ENCODE measurements at places on chromosomes 5 and 9.
A peak's percentile ranks its signal among the peaks of the same experiment; 100 is the strongest.

DNA sequence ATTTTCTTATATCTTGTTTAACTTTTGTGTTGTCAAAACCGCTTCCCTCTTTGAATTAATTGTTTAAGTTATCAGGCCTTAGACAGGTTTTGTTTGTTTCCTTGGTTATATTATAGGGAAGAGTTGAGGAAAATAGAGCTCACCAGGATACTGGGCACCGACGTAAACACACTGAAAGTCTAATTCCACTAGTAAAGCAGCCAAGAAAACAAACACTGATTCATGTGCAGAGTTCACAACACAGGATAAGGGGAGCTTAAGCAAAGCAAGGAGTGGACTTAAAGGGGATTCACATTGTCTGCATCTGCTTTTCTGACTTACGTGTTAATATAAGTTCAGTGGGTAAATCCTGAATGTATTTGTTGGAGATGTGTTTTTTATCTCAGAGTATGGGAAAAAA is 139.0 kb upstream of the CDH6 start:
- no peak for DNase-seq

DNA sequence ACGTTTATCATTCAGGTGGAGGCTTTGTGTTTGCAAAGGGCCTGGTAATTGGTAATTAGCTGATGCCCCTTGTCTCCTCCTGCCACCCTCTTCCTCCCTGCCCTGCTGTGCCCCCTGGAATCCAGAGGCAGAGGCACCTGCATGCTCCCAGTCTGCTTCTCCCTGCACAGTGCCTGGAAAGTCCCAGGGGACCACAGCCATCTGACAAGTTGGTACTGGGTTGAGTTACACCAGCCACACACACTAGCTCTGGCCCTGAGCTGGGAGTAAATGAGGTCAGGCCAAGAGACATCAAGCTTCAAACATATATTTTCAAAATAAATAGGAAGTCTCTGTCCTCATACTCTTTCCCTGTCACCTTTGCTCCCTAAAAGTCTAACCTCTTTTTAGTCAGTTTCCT is 56.3 kb downstream of the INSYN2B start:
- peak; percentile 27 for DNase-seq

- DNase-seq: no peak
These were observed 22.3 kb upstream of the RNF130 start for GRCh38 chr5:180093651-180094382.

DNA sequence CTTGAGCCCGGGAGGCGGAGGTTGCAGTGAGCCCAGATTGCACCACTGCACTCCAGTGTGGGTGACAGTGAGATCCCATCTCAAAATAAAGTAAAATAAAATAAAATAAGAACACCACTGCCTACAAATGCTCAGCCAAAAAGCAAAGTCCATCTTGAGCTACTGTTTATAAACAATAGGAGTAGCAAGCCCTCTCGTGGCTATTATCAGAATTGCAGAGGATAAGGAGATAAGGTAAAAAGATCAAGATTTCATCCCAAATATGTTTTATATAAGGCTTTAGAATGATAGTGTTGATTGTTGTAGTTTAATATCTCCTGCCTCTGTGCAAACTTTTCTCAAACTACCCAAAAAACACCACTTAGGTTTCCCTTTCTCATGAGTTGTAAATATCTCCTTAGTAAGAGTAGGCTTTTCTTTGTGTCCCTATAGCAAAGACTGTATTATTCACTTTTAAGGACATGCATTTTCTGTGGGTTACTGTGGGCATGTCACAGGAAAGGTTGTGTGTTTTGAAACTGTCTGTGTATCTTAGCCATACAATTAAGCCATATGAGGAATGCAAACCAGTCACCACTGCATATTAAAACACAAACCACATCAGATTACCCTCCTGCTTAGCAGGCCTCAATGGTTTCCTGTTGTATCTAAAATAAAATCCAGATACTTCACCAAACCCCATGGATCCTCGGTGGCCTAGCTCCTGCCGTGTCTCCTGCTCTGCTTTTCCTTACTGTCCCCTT is 31.8 kb upstream of the CKS2 start:
- DNase-seq: no peak

DNA sequence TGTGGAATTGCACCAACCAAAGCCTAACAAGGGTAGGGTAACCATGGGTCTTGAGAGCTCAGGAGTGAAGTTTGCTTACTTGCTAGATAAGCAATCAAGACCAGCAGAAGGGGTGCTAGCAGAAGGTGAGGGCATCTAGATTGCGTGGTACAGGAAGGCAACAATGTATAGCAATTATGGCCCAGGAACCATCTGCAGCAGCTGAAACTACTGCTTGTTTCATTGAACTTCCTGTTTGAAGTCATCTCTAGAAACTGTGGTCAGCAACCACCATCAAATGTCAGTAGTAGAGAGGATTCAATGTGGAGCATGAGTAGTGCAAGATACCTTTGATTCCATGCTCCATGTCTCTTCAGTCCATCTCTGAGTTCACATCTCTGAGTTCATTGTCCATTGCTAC is 462.1 kb upstream of the GRAMD2B start:
- peak; percentile 20 for DNase-seq

GRCh38 chr5:2752821-2753439 is 1.5 kb upstream of the IRX2 start:
- DNase-seq: no peak

DNA sequence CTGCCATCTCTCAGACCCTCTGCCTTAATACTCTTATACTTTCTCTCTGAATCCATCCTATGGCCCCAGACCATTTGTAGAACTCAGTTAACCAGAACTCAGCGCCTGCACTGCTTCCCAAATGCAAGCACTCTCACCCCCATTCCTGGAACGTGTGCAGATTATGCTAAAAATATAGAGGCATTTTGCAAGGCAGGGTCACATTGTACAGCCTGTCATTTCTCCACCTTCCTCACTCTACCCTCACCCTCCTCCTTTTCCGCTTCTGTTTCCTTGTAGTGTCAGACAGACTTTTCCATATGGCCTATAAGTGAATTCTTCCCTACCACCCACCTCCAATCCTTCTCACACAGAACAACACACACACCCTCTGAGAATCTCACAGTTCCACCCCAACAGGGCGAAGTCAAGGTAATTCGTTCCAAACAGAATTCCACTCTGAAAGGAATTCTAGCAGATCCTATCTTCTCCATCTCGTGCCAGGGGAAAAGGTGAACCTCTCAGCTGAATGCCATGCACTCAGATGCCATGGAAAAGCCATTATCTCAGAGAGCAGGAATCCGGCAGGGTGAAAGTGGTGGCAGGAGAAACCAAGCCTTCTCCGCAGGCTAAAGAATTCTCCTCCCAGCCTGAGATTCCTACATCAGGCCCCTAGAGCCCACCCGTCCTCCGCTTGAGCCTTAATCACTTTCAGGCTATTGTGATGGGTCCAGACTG is 25.3 kb downstream of the GGTA1 start:
- DNase-seq: no peak

Data from GM12878 (cell line).